Muscle of back (tissue), 13 donors: ENCODE measurements at places on chromosomes 1 and 21.

DNA sequence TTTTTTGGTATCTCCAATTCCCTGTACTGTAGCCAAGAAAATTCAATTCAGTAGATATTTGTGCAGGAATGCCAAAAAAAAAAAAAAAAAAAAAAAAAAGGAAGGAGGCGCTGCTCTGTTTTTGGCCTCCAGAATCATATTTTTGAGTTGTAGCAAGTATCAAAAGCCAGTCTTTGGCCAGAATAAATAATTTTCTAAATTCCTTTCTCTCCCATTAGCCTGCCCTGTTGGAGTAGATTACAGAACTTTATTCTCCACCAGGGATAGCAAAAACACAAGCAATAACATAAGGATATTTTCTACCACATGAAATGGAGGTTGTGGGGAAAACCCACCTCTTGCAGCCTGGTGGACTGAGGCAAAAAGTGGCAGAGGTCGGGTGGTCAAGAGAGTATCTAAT lies 2.4 kb upstream of the CYP4X1 start:
- no peak for DNase-seq

- DNase-seq = peak; percentile 58
These were observed 67.1 kb downstream of the CENPF start for GRCh38 chr1:214670098-214670497.

DNA sequence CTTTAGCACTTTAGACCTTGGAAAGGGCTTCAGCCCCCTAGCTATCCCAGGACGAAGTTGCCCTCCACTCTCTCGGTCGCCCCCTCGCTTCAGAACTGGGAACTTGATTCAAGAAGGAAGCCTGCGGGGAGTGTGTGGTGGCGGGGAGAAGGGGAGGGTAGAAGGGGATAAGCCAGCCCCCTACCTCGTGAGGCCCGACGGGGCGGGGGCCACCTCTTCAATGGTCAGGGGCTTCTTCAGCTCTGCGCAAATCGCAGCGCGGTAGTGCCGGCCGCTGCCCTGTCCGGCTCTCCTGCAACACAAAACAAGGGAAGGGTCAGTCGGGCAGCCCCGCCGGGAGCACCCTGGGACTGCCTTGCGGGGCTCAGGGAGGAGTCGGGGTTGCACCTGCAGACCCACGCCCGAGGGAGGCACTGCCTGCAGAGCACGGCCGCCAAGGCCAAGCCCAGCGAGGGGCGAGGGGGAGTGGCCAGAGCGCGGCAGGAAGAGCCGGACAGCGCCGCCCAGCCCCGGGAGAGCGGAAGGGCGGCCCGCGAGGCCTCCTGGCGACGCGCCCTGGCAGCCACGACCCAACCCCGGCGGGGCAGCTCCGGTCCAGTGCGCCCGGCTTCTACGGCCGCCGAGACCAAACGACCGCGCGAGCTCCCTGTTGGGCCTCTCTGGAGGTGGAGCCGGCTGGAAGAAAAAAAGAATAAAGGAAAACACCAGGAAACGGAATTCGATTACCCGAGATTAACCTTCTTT lies 56.2 kb upstream of the RASAL2 start:
- DNase-seq = peak; percentile 61

GRCh38 chr21:25907573-25908275 lies 173.0 kb downstream of the GABPA start:
- no peak for DNase-seq

DNA sequence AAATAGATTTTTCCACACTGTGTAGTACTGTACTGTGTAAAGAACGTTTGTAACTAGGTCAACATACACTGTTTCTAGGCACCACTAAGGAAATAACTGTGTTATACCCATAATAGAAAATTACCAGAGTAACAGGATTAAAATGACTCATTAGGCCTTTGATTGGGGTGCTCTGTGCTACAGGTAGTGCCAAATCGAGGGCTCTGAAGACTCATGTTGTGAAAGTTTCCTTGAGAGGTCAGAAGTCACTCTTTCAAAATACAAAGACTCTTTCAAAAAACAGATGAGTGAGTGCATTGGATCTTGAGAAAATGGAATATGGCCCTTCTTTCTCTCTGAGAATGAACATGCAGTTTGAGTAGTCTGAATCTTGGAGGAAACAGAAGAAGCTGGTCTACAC lies 143.0 kb downstream of the MRPL39 start:
- no peak for DNase-seq

DNA sequence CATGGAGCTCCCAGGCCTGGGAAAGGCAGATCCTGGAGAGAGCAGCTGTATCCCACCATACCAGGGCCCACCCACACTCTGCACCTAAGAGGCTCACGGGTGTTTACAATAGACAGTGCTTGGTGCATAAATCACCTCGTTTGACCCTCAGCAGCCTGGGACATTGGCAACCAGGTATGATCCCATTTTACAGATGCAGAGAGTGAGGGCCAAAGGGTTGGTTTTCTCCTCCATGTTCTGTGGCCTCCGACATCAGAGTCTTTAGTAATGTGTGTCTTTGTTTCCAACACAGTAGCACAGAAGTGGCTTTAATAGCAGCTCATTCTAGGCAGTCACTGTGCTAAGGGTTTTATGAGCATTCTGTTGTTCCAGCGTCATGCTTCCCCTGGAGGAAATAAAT lies 176.5 kb downstream of the KAZN start:
- no peak for DNase-seq

- no peak for DNase-seq
These were observed 14.1 kb downstream of the CCSAP start for GRCh38 chr1:229328598-229329362.

DNA sequence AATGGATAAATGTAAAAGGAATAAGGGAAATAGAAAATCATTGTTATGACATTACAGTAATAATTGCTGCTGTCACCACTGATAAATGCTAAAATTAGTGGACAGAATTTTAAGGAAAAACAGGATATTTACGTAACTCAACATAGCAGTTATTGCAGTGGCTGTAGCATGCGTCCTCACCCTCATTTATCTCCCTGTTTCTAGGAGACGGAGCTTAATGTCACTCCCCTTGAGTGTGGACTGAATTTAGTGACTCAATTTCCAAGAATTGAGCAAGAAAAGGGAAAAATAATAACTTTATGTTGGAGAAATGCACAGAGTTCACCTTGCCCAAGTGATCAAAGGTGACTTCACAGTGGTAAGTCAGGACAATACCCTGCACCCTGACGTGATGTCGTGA lies 33.3 kb upstream of the COL18A1 start:
- DNase-seq = no peak
